NCI-H2029 treated with DMSO at 0.1 percent for 48 hours (cell line): ENCODE measurements at places on chromosomes 2 and 18.

DNA sequence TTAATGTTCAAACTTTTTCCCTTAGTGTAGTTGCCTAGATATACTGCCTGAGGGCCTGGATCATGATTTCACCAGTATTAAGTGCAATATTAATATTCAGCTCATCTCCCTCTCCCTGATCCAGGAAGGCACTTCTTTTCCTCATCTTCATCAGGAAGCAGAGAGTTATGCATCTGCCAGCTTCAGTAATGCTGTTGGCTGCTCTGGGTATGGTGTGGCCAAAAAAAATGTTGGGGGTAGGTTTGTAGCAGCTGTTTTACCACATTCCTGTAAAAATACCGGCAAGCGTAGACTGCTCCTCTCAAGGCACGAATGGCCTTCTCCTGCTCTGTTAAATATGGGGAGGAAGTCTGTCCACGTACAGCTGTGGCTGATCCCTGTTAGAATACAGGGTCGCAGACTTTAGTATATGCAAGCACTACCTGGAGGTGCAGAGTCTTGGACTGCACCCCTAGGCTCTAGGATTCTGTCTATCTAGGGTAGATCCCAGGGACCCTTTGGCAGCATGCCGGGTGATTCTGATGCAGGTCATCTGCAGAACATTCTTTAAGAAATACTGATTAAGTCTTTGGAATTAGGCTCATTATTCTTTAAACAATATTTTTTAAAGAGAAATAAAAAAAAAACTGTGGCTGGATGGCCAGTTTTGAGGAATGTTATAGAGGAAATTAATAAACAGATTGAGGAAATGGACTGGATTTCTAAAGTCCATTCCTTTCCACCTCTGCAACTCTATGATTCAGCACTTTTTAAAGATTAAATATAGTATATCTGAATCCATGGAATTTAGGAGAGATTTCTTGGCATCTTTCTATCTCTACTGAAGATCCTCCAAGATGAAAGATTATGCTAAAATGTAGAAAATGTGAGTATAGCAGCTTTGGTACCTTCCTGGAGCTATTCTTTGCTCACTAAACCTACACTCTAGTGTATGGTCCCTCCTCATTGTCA is 21.0 kb upstream of the GLS start:
- DNase-seq: no peak

- DNase-seq: no peak
These were observed 193.5 kb downstream of the MYO3B start for GRCh38 chr2:170371231-170371998.

GRCh38 chr2:36497570-36498163 is 100.3 kb downstream of the FEZ2 start:
- no peak for DNase-seq

- DNase-seq: no peak
These were observed 18.5 kb upstream of the SERPINB12 start for GRCh38 chr18:63523660-63524059.

GRCh38 chr2:227188292-227188691 is 23.9 kb downstream of the COL4A3 start:
- no peak for DNase-seq

- no peak for DNase-seq
These were observed 141.8 kb downstream of the FIGN start for GRCh38 chr2:163593982-163594381.

DNA sequence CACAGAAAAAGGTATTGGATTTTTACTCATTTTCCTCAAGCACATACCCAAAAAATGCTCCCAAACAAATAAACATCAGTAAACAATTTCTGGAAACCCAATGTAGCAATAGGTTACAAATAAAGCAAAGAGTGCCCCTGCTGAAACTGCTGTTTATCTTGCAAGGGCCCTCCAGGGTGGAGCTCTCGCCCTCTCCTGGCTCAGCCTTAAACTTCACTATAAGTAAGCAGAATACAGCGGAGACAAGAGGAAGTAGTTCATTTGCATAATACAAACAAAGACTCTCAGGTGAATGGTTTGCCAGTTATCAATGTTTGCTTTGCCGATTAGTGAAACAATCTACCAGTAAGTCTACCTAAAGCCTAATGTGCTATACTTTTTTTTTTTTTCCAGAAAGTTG is 437.6 kb downstream of the DLGAP1 start:
- no peak for DNase-seq

DNA sequence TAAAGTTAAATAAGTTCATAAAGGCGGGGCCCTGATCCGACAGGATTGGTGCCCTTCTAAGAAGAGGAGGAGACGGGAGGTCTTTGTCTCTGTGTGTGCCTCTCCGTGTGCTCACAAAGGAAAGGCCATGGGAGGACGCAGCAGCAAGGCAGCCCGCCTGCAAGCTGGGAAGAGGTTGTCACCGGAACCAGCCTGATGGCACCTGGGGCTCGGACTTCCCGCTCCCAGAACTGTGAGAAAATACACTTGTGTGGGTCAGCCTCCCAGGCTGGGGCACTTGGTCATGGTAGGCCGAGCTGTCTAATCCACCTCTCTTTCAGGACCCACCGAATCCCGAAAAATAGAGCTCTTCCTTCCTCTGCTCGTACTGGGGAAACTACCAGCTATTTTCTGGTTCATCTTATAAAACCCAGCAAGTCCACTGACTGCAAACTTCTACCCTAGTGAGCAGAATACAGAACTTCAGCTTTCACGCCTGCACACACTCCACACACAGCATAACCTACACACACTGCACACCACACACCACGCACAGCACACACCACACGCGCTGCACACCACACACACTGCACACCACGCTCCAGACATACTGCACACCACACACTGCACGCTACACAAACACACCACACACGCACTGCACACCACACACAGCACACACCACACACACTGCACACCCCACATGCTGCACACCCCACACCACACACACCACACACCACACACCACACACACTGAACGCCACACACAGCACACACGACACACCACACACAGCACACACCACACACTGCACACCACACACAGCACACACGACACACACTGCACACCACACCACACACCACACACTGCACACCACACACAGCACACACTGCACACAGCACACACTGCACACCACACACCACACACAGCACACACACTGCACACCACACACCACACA is 58.1 kb downstream of the ASB1 start:
- no peak for DNase-seq

DNA sequence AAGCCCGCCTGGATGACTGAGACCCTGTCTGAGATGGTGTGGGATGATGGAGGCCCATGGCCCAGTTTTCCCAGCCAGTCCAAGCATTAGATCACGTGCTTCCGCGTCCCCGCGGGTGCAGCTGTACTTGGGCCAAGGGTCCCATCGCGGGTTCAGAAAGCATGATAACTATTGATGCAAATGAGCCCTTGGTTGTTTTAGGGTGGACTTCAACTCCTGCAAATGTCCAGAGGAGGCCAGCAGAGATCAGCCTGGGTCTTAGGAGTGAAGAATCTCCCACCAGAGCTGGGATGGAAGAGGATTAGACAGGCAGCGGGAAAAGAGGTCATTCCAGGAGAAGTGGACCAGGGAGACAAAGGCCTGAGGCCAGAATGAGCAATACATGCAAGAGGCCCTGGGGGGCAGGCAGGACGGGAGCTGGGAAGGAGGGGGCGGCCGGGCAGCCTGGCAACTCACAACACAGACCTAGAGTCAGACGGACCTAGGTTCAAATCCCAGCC is 89.9 kb upstream of the TMEM247 start:
- no peak for DNase-seq

GRCh38 chr2:119520696-119521432 is 3.4 kb downstream of the SCTR start:
- DNase-seq: no peak

DNA sequence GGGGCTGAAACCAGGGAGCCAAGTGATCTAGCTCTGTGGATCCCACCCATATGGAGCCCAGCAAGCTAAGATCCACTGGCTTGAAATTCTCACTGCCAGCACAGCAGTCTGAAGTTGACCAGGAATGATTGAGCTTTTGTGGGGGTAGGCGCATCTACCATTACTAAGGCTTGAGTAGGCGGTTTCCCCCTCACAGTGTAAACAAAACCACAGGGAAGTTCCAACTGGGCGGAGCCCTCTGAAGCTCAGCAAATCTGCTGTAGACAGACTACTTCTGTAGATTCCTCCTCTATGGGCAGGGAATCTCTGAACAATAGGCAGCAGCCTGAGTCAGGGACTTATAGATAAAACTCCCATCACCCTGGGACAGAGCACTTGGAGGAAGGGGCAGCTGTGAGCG is 96.7 kb downstream of the CCDC148 start:
- no peak for DNase-seq

- DNase-seq: no peak
These were observed 106.9 kb downstream of the COLEC12 start for GRCh38 chr18:393574-393957.

DNA sequence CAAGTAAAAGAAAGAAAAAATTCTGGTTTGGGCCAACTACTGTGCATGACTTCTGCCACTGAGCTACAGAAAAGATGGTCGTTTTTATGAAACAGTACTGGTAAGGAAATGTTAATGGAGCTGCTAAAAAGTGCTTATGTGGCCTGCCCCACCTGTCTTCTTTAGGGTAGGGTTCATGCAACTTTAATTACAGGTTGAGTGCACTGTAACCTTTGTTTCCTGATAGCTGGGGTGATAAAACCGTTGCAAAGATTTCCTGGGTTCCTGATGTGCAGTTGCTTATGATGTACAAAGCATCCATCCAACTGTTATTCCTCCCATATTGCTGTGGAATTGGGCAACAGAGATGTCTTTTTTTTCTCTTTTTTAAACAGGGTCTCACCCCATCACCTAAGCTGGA is 34.3 kb upstream of the PUM2 start:
- no peak for DNase-seq

DNA sequence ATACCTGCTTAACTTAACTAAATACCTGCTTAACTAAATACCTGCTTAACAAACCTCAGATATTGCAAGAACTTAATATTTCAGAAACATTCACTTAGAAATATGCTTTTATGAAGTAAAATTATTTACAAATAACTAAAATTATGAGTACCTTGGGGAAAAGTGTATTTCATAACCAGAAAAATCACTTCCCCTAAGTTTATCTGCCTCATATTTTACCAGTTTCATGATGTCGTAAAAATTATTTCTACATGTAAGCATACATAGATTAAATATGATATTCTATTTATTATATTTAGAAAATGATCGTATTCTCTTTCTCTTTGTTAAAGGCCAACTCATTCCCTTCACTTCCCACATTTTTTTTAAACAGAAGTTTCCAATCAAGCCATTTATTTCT is 41.5 kb upstream of the DSC1 start:
- DNase-seq: no peak

- no peak for DNase-seq
These were observed 75.5 kb downstream of the TRABD2A start for GRCh38 chr2:84805250-84805958.

DNA sequence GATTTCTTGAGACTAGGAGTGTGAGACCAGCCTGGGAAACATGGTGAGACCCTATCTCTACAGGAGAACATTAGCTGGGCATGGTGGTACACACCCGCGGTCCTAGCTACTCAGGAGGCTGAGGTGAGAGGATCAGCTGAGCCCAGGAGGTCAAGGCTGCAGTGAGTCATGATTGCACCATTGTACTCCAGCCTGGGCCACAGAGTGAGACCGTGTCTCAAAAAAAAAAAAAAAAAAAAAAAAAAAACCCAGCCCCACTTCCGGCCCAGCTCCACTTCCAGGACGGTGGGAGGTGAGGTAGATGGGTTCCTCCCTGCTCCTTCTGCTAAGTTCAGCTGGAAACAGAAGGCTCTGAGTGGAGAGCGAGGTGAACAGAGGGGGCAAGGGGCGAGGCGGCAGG is 41.4 kb upstream of the NFATC1 start:
- DNase-seq: no peak

DNA sequence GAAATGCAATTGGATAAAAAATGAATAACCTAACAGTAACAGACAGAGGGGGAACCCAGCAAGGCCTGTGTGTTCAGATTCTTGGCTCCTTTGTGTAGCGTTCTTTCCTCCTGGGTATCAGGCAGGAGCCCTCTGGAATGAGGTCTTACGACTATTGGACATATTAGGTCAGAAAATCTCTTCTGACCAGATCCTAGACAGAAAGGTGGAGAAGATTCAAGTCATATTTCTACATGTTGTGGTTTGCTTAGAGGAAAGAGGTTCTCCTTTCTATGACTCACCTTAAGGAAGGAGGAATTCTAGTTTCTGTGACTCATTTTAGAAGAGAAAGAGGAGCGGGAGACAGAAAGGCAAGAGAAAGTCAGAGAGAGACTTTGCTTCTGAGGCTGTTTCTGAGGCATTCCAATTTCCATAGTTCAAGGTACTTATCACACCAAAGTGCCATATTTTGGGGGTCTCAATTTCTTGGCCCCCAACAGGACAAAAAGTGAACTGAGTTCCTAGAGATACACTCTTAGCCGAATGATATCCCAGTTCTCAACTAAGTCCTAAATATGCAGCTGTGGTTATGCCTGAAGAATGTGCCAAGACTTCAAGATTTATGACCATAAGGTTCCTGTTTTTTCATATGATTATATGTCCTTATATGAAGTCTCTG is 618.6 kb downstream of the ZEB2 start:
- DNase-seq: no peak

- DNase-seq: no peak
These were observed 435 bp downstream of the IFT172 start for GRCh38 chr2:27489118-27489497.

GRCh38 chr2:88857951-88858411 is 166.5 kb downstream of the RPIA start:
- DNase-seq: no peak

- DNase-seq: no peak
These were observed 169.7 kb downstream of the TMEM163 start for GRCh38 chr2:134549104-134549503.

GRCh38 chr18:45106331-45106774 is 425.7 kb downstream of the SETBP1 start:
- peak; percentile 30 for DNase-seq

DNA sequence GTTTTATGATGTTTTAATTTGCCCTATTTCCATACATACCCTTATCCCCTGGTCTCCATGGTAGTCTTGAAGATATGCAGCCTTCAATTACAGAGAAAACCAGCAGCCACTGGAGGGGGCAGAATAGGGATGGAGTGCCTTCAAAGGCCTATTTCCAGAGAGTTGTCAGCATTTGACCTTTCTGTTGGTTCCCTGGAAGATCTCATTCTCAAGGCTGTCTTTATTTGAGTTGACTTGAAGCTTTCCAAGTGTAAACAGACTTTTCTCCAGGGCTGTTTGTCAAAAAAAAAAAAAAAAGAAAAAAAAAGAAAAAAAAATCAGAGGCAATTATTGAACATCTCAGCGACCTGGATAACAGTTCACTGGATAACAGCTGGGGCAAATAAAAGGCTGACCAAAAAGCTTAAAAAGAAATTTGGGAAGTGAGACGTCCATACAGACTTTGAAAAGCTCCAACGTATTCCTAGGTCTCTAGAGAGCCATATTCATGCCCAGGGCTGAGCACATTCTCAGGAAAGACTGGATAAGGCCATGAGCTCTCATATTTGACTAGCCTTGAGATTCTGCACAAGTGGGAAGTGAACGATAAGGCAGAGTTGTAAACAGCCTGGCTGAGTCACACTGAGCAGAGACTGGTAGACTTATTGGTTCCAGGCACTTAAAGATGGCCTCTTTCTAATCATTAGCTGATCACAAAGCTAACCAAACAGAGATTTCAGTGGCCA is 126.6 kb downstream of the VAPA start:
- no peak for DNase-seq

GRCh38 chr18:45103319-45104048 is 422.8 kb downstream of the SETBP1 start:
- no peak for DNase-seq

GRCh38 chr18:59041819-59042815 is 97.6 kb upstream of the SEC11C start:
- no peak for DNase-seq
